ENCODE measurements at places on chromosomes 7 and 10.

DNA sequence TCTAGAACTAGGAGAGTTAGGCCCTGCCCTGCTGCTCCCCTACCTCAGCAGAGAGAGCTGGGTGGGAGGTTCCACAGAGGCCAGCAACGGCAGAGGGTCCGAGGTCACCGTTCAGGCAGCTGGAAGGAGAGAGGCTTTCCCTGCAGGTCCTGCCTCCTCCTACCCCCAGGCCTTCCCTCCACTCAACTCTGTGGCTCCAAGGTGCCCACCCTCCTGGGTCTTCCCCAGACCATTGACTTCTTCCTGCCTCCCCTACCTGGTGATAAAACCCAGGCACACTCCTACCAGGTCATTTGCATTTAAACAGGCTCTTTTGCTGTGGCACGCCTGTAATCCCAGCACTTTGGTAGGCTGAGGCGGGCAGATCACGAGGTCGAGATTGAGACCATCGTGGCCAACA is 515.3 kb upstream of the FOXK1 start:
- no peak for DNase-seq

GRCh38 chr7:73881352-73882046 is 20.5 kb downstream of the TMEM270 start:
- no peak for DNase-seq

GRCh38 chr10:90302758-90303481 is 554.9 kb downstream of the HTR7 start:
- no peak for DNase-seq

GRCh38 chr10:21458126-21458871 is 67.2 kb downstream of the SKIDA1 start:
- no peak for DNase-seq

DNA sequence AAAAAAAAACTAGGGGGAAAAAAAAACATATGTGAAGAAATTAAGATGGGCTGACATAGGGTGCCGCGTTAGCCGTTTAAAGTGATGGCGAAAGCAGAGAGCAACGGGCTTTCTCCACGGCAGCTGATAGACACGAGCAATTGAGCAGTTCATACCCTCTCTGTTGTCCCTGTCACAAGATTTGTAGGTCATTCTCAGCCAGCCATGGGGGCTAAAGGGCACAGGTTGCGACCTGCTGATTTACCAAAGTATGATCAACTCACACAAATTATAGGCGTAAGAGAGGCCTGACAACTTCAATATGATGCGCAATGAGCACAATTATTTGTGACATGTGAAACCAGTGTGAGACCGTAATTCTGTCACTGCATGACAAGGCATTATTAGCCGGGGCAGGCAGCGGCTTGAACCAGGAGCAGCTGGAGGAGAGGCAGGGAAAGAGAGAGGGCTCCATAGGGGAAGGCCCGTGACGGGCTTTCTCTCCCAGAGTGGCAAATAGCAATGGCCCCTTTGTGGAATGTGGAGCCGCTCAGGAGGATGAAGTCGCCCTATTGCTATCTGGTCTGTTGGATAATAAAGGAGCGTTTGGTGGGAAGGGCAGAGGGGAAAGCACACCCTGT is 195.1 kb upstream of the HABP2 start:
- DNase-seq = no peak

DNA sequence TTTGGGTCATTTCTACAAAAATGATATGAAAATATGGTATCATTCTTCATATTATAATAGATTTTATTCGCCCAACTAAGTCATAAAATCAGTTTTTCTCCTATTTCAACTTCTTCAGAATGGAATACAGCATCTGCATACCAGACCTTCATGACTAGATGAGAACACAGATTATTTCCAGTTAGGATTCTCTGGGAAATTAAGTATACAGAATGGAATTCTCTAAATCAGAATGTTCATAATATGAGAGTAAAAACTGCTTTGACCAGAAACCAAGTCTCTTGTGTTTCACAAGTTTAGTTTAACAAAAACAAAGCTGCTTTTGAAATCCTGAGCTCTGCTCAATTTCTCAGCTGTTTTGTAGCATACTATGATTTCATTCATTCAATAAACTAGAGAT is 160.3 kb upstream of the SEMA3A start:
- DNase-seq = no peak

GRCh38 chr7:118478236-118478635 is 253.7 kb downstream of the ANKRD7 start:
- DNase-seq = no peak

- no peak for DNase-seq
Observed at GRCh38 chr10:59108296-59108870, 68.1 kb upstream of the PHYHIPL start.

DNA sequence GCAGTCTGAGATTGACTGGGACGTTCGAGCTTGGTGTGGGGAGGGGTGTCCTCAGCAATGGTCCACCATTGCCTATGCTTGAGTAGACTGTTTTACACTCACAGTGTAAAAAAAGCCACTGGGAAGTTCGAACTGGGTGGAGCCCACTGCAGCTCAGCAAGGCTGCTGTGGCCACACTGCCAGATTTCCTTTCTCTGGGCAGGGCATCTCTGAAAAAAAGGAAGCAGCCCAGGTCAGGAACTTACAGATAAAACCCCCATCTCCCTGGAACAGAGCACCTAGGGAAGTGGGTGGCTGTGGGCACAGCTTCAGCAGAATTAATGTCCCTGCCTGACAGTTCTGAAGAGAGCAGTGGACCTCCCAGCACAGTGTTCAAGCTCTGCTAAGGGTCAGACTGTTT is 80.3 kb downstream of the BICC1 start:
- no peak for DNase-seq

- DNase-seq = no peak
Observed at GRCh38 chr10:62581351-62581750, 207.2 kb downstream of the ZNF365 start.

DNA sequence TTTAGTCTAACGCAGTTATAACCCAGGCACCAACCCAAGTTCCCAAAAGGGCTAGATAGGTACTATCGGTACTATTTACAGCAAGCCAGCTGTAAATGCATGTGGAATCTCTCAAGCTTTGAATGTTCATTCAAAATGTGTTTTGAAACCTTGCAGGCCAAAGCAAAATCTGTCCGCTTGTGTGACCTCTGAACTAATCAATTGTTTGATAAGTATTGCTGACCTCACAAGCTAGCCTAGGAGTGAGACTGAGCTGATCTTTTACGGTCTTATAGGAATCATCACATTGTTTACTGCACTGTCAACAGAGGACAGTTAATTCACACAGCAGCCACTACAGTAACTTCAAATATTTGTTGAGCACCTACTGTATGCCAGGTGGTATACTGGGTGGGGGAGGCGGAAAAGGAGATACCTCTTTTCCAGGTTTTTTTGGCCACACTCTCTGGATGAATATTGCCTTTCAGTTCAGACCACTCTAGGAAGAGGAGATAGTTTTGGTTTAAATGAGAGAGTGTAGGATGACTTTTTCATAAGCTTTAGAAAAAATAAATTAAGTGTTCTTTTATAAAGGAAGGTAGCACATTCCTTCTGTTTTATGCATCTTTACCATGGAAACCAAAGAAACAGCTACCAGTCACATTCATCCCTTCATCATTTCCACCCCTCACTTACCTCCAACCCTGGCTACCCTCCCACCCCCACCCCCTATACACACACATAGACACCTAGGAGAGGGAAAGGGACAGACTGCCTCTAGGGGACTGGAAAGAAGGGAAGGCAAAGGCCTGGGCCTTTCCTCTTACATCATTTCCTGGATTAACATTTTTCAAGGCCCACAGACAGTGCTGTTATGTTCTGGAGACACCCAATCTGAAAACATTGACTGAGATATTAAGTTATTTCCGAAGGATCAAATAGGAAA is 2.4 kb downstream of the PAPSS2 start:
- DNase-seq = no peak

DNA sequence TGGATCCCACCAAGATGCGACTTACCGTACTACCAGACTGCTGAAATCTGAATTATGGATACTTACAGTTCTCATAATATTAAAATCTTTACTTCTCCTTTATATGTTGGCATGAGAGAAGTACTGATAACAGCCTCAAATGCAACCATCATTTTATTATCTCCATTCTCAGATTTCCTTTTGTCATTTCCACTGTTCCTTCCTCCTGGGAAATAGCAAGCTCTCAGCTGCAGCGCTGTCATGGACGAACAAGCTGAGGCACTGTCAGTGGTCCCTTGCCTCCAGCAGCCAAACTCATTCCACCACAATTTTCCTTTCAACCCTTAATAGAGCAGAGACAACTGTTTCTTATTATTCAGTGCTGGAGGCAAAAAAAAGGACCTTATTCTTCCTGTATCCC is 478.4 kb downstream of the ARL4A start:
- DNase-seq = no peak

- no peak for DNase-seq
Observed at GRCh38 chr10:28280652-28281051, 22.2 kb downstream of the MPP7 start.

- no peak for DNase-seq
Observed at GRCh38 chr10:127193125-127193524, 3.3 kb downstream of the INSYN2A start.

DNA sequence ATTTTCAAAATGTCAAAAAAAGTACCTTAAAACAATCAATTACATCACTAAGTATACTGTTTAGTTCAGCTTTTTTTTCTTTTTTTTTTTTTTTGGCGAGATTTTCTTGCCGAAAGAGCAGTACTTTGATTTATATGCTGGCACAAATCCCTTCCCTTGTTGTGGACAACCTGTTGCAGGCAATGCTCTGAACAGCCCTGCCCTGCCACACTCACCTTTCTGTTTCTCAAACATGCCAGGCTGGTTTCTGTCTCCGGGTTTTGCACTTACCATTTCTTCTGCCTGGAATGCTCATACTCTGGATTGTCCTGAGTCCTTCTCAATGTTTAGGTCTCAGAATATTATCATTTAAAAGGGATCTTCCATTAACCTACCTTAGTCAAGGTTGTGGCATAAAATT is 80.4 kb upstream of the JAZF1 start:
- no peak for DNase-seq

GRCh38 chr10:80526742-80527141 is 11.0 kb upstream of the SH2D4B start:
- DNase-seq = no peak

DNA sequence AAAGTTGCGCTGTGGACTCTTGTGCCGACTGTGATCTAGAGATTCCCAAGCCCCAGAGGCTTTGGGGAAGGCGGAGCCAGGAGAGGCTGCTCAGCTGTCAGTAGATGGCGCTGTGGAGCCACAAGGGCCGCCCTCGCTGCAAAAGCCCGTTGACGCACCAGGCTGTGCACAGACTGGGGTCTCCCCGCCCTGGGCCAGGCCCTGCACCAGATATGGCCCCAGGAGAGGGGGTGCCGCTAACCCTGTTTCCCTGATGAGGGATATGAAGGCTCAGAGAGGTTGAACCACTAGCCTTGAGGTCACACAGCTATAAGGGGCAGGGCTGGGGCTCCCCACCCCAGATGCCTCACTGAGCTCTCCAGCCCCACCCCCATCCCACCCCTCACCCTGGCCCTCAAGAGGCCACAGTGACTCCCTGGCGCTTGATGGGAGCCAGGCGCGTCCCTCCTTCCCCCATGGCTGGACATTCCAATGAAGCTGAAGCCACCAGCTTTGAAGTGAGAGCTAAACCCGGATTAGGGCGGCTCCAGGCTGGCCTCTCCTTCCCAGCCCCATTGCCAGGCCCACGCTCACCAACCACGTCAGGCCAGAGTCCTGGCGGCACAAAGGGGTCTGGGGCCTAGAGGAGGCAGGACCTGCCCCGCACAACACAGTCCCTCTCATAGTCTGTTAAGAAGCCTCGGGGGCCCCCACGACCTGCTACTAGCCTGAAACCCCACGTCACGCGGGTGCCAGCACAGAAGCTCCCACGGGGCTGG is 26.4 kb downstream of the MYL10 start:
- peak; percentile 52 for DNase-seq

- no peak for DNase-seq
Observed at GRCh38 chr10:133473270-133473669, 19.5 kb downstream of the SCART1 start.

DNA sequence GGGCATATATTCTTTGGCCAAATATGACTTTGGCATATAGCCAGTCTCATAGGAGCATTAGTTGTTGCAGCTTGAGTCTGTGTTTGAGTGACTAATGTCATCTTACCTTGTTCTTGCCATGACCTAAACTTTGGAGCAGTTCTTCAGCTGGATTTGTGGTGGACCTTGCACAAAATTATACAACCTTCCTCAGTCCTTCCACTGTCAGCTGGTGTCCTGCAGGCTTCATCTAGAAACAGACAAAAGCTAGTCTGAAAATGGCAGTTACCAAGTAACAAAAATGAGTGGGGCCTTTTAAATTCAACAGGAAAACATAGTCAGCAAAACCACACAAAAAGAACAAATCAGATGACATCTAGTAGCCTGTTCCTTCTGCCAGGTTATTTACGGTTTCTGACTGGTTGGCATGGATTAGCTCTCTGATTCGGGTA is 59.5 kb upstream of the HECTD2 start:
- no peak for DNase-seq

Measured in hematopoietic multipotent progenitor cell treated with erythropoietin and hydrocortisone succinate and interleukin-3 and kit ligand, for 17 days (in vitro differentiated cells).